ENCODE measurements at places on chromosomes 3 and 15.

GRCh38 chr15:43954181-43954621 is 127.4 kb downstream of the WDR76 start:
- no peak for DNase-seq

DNA sequence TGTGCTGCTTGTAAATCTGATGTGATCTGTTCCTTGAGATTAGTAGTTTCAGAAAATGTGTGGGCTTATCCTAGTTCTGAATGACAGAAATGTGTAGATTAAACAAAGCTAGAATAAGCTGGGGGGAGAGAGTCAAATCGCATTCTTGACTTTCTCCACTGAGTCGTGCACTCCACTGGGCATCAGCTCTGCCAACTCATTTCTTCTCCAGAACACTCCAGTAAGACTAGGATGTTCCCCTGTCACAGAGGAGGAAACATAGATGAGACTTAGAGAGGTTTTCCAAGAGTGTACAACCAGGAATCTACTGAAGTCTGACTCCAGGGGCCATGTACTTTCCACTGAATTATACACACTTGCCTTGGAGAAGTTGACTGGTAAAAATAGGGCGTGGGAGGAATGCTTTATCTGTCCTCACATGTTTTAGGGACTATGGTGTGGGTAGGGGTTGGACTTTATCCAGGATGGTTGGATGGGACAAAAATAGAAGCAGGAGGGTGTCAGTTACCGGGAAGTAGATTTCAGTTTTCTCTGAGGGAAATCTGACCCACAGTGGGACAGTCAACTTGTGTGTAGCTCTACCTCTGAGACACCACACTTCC is 298.2 kb downstream of the UBE2E2 start:
- DNase-seq: no peak

DNA sequence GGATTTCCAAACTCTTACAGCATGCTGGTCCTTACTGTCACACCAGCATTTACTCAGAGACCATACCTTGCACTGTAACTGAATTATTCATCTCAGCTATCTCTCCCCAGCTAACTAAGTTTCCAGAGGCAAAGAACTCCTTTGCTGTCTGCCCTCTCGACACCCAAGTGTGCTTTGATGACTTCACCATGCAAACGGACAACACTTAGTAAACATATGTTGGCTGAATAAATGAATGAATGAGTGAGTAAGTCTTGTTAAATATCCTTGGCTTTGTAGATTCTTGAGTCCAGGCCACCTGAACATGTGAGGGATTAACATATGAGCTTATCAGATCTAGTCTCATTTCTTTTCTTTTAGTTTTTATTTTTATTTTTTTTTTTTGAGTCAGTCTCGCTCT is 138.2 kb downstream of the PLD1 start:
- DNase-seq: no peak

DNA sequence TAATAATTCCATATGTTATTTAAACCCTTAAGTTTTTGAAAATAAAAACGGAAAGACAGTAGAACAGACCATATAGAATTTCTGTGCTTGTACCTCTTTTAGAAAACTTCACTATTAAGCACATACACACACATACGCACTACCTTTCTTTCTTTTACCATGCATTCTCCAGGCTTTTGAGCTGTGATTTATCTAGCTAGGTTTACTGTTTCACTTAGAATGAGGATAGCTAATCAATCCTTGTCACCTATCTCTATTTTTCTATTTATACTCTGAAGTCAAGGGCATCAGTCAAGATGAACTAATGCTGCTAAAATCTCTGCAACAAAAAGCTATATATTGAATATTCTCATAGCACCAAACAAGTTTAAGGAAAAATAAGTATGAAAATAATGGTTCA is 43.2 kb downstream of the GOLIM4 start:
- DNase-seq: no peak

GRCh38 chr3:142817897-142818296 is 71.0 kb downstream of the PCOLCE2 start:
- no peak for DNase-seq

- no peak for DNase-seq
Measured at GRCh38 chr15:93495799-93496637, 407.0 kb upstream of the RGMA start.

DNA sequence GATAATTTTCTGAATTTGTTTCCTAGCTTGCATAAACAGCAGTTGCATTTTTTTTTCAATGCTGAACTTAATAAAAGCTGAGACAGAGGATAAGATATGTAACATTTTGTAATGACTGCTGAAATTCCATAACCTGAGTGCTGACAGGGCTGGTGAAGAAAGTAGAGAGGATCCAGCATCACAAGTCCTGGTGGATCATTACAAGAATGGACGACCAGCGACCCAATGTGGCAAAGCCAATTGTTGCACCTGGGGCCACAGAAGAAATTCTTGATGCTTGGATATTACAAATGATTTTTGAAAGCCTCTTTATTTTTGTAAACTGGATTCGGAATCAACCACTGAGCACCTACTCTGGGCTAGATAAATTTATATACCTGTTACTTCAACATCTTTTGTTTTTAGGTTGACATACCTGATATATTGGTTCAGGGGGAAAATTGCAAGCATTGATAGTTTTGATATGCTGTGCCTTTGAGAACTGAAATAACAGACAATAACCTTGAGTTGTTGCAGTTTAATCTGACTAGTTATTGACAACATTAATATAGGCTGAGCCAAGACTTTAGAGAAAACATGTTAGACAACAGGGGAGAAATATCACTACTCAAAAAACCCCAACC is 3.9 kb upstream of the ACTL6A start:
- peak; percentile 74 for DNase-seq

GRCh38 chr15:81596159-81596865 is 222.3 kb upstream of the TMC3 start:
- DNase-seq: no peak

DNA sequence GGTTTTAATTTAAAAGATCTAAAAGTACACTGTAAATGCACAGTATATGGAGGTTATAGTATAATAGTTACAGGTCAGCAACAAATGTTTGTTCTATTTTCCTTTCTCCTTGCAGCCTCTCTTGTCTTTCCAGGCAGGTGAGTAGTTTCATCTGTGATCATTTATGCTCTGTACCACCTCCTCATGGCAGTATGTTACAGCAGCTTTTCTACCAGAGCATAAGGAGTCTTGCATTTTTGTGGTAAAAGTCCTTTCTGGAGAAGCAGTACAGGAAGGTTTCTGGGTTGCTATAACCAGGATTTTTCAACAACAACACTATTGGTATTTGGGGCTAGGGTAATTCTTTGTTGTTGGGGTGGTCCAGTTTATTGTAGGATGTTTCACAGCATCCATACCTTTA is 59.5 kb downstream of the ZNF609 start:
- no peak for DNase-seq

DNA sequence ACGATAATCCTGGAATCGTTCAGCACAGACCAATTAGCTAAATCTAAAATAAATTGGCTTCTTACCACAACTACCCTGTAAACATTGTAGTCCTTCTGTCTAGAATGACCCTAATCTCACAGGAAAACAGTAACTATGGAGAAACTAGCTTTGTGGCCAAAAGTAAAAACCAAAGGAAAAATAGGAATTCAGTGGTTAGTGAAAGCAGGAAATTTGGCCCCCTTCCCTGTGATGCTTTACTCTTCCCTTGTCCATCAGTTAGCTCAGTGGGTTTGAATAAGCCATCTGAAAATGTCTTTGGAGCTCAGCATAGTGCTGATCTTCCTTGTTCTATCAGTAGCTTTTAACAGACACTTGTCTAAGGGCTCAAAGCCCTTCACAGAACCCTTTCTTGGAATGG is 1.6 kb downstream of the NMD3 start:
- DNase-seq: no peak
